Left hindlimb (tissue), 1 donor: ENCODE measurements at places on chromosomes 3 and 15.

DNA sequence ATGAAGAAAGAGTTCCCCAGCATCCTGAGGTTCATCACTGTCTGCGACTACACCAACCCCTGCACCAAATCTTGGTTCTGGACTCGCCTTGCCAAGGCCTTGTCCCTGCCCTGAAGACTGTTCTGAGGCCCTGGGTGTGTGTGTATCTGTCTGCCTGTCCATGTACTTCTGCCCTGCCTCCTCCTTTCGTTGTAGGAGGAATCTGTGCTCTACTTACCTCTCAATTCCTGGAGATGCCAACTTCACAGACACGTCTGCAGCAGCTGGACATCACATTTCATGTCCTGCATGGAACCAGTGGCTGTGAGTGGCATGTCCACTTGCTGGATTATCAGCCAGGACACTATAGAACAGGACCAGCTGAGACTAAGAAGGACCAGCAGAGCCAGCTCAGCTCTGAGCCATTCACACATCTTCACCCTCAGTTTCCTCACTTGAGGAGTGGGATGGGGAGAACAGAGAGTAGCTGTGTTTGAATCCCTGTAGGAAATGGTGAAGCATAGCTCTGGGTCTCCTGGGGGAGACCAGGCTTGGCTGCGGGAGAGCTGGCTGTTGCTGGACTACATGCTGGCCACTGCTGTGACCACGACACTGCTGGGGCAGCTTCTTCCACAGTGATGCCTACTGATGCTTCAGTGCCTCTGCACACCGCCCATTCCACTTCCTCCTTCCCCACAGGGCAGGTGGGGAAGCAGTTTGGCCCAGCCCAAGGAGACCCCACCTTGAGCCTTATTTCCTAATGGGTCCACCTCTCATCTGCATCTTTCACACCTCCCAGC is 2.9 kb downstream of the MYD88 start:
- DNase-seq, result no peak

GRCh38 chr15:61327019-61327631 is 98.0 kb upstream of the RORA start:
- DNase-seq, result no peak

GRCh38 chr3:46235425-46235824 is 6.8 kb upstream of the CCR3 start:
- DNase-seq, result no peak

DNA sequence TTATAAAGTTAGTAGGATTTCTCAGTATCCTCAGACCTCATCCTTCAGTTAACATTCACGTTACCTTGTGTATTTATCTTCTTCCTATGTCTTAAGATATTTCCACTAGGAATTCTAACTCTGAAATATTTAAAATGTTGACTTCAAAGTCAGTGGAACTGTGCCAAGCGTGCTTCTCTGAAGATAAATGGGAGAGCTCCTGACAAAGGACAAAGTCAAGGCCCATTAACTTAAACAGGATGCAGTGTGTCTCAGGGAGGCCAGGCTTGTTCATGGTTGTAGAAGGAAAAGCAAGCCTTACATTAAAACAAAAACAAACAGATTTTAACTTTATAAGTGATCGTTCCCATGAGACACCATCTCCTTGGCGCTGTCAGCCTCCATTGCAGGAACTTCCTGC is 41.5 kb downstream of the ABHD17C start:
- DNase-seq, result no peak

DNA sequence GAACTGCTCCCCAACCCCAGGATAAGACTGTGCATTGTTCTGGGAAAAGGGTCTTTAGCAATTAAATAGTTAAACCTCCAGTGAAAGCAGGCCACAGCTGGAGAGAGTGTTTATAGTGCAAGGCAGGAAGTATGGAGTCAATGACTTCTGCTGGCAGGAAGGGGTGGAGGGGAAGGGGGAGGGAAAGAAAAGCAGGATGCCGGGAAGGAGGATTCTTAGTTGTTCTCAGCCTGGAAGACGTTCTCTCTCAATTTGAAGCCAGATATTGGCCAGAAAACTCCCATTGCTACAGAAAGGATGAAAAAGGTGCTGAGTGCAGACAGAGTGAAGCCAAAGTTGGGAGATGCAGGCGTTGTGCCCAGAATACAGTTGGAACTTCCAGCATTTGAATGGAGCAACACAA is 35.7 kb upstream of the ACTL6A start:
- peak; percentile 92 for DNase-seq

DNA sequence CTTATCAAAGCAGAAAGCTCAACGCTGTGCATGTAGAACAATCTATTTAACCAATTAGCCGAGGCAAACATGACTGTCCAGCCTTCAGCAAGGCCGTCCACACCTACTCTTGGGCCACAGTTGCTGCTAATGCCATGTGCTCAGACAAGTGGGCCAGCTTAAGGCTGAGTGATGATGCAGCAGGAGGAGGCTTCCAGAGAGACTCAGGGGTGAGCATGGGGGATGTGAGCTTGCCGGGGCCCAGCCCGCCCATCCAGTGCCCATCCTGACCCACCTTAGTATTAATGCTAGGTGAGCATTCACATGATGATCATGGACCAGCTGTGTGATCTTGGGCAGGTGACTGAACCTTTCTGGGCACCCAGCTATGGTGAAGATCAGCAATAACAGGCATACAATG is 150.1 kb downstream of the TPRA1 start:
- DNase-seq, result no peak

GRCh38 chr3:14885307-14885706 is 62.1 kb upstream of the NR2C2 start:
- DNase-seq, result no peak

- no peak for DNase-seq
Observed at GRCh38 chr15:75307778-75308390, 25.2 kb downstream of the GOLGA6D start.

- no peak for DNase-seq
Observed at GRCh38 chr15:90595763-90596155, 66.0 kb downstream of the CRTC3 start.

DNA sequence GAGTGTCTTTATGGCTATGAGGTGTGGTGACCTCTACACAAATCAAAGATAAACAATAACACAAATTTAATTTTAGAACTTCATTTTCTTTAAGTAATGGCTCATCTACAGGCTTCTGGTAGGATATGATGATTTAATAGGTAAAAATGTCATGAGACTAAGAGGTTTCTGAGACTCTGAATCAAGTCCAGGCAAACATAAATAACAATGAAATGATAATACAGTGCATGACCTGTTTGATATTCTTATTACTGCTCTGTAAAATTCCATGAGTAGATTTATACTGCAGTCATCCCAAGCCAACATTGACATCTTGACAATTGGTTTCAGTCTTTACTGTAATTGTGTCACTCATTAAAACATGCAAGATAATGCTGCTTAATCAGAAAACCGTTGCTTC is 936.8 kb downstream of the MCTP2 start:
- DNase-seq, result no peak

GRCh38 chr3:56055546-56055945 is 412.7 kb downstream of the ERC2 start:
- DNase-seq, result peak; percentile 57

GRCh38 chr15:45705510-45706473 is 71.0 kb downstream of the SQOR start:
- DNase-seq, result peak; percentile 85

DNA sequence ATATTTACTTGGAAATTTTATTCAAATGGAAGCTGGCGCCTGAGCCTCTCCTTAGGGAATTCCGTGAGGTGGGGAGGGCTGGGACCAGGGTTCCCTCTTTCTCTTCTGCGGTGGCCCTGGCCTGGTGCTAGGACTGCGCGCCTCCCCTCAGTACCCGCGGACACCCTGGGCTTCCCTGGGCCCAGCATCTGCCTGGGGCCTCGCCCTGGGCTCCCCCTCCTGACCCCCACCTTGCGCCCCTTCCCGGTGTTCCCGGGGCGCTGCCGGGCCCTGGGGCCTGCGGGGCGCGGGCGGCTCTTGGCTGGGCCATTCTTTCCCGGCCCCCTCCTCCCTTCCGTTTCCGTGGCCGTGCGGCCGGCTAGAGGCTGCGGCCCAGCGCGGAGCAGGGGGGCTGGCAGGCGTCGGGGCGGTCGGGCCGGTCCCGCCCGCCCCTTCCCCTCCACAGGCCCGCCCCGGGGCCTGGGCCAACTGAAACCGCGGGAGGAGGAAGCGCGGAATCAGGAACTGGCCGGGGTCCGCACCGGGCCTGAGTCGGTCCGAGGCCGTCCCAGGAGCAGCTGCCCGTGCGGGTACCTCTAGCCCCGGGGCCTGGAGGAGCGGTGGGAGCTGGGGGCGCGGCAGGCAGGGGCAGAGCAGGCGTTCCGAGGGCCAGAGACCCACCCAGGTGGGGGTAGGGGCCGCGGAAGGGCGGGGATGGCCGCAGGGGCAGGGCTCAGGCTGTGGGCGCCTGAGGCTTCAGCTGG is at the start of gene FES:
FES (plus strand) TSS at position 529 of the 743 bp plus-strand sequence. CDS start 542 bp downstream, outside the sequence.
- peak; percentile 85 for DNase-seq

DNA sequence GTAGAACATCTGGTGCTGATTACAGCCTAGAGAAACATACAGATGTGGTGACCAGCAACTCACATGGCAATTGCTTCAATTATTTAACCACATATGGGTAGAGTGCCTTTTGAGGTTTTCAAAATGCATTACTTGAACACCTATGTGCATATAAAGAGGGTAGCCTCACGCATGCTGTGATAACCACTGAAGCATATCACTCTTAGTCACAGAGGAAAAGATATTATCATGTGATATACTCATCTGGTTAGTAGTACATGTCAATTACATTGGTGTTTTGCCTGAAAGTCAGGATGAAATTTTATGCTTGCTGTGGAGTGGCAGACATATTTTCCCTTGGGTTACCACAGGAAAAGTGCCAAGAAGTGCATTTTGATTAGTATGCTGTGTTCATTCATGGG is 459.3 kb upstream of the AGTR1 start:
- no peak for DNase-seq

DNA sequence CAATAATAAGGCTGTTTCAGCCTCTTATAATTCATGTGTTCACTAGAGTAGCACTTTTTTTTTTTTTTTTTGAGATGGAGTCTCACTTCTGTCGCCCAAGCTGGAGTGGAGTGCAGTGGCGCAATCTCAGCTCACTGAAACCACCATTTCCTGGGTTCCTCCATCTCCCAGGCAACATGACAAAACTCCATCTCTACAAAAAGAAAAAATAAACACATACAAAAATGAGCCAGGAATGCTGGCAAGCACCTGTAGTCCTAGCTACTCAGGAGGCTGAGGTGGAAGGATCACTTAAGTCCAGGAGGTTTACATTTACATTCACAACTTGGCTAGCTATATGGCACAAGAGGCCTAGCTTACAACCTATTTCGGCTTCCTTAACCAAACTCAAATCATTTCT is 6.8 kb downstream of the USP4 start:
- DNase-seq, result no peak

DNA sequence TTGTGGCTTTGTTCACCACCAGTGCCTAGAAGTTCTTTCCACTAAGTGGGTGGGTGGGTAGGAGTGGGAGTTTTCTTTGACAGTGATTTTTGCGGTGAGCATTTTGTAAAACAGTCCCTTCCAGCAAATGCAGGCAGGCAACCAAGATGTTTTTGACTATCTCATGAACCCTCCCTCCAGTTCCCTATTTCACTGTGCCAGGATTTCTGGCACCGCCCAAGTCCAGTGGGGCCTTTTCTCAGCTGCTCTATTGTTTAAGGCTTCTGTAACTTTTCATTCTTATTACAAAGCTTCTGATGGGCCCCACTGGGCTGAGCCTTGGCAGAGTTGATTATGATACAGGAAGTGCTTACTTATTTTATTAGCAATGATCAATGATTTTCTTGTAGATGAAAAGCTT is 236.0 kb downstream of the EDEM1 start:
- DNase-seq, result no peak

DNA sequence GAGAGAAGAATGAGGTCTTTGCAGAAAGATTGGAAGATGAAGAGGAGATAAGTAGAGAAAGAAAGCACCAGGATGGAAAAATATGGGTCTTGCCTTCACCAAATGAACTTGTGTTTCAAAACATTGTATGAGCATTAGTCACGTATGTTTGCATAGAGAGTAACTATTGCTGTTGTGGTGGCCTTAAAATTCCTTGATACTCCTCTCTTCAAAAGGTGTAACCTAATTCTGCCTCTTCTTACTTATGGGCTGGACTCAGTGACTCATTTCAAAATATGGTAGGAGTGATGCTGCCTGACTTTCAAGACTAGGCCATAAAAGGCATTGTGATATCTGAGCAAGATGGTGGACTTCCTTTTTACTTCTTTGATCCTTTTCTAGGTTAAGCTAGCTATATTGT is 228.7 kb upstream of the ZNF385D start:
- no peak for DNase-seq

DNA sequence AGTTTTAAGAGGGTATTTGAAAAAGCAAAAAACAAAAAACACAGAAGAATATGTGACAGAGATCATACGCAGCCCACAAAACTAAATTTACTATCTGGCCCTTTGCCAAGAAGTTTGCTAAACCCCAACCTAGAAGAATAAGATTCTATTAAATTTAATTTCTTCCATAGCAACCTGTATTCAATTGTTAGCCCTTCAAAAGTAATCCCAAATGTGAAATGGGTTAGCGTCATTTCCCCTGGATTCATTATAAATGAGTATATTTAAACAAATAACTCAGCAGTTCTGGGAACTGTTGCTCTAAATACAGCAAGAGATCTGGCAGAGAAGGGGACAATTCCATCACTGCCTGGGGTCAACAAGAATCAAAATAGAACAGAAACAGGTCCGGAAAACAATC is 56.8 kb downstream of the CERS3 start:
- no peak for DNase-seq

DNA sequence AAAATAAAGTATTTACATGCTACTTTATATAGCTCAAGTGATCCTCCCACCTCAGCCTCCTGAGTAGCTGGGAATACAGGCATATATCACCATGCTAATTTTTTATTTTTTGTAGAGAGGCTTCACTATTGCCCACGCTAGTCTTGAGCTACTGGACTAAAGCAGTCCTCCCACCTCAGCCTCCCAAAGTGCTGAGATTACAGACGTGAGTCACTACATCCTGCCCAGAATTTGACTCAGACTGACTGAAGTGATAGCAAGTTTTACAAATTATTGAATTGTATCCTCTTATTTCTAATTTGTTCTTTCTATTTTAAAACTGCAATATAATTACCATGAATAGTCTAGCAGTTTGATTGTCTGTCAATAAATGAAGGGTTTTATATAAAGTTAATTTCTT is 210.3 kb upstream of the CGNL1 start:
- DNase-seq, result no peak

DNA sequence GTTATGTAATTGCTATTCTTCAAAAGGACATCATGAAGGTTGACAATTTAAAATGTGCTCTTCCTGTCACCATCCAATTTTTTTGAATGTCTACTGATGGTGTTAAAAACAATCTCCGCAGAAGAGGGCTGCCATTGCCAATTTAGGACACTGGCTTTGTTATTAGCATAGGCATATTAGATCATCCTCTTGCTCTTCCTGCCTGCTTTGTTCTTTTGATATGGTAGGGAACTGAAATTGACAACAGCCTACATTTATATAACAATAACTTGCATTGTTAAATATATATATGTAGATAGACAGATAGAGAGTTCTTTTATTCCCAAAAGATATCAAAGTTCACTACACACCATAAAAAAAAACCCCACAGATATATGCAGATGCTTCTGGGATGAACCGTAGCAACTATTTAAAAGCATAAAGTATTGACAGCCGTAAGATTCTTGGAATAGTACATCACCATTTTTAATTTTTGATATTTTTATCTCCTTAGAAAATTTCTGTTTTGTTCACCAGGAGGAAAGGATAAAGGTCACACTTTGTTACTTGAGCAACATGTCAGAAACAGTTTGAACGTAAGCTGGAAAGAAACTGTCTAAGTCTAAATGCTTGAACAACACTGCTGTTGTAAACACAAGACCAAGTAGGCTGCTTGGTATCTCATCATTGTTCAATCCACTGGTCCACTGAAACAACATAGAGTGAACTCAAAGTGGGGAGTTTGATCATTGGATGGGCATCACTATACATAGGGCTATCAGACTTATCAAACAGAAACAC is 66.5 kb downstream of the MDFIC2 start:
- DNase-seq, result no peak

GRCh38 chr3:139941580-139941979 is 6.6 kb downstream of the CLSTN2 start:
- DNase-seq, result no peak
